NCI-H2081 treated with DMSO at 0.1 percent for 48 hours (cell line): ENCODE measurements at places on chromosomes 5 and 9.

- peak; percentile 93 for DNase-seq
Observed at GRCh38 chr5:26700759-26701384, 337.5 kb downstream of the CDH9 start.

- DNase-seq: no peak
Observed at GRCh38 chr9:70874451-70874850, 247.0 kb downstream of the TRPM3 start.

GRCh38 chr9:133916159-133916541 is 76.0 kb downstream of the VAV2 start:
- no peak for DNase-seq

DNA sequence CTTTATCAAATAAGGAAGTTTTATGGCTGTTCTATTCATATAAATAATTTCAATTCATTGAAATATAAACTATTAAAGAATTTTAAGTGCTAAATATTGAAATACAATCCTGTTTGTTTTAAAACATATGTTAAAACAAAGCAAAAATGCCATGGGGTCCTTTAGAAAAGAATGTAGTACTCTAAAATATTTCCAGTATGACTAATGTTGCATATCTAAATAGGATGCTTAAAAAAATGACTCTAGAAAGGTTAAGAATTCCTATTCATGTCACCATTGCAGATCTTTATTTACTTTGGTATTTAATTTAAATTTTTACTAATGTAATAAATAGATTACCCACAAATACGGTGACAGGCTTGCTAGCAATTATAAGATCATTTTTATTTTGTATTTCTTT is 132.3 kb downstream of the ZNF608 start:
- DNase-seq: no peak

GRCh38 chr9:112028242-112029221 is 131.9 kb downstream of the UGCG start:
- DNase-seq: no peak

DNA sequence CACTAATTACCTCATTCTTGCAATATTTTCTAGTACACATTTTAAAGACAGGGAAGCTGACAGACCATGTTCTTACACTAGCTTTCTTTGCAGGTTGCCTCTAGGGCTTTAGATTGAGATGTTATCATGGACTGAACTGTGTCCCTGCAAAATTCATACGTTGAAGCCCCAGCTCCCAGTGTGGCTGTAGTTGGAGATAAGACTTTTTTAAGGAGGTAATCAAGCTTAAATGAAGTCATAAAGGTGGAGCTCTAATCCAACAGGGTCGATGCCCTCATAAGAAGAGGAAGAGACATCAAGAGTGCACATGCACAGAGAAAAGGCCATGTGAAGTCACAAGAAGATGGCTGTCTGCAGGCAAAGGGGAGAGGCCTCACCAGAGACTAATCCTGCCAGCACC is 471.2 kb upstream of the ACTBL2 start:
- DNase-seq: no peak
